ENCODE measurements at places on chromosomes 13 and 19.

DNA sequence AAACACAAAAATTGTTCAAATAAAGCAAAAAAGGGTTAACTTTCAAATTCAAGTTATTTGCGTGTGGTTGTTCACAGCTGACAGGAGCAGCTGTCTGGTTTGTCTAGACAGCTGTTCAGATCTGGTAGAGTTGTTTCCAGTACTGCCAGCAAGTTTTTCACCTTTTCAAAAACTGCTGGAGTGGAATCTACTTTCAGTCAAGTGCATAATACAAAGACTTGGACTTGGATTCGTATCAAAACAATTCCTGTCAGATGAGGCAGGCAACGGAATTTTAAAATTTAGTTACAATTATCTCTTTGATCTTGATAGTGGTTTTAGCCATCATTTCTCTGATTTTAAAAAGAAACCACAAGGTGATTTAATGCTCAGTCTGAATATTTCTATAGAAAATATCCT, 51.7 kb upstream of the EEF1AKMT1 start:
- DNase-seq, result no peak

DNA sequence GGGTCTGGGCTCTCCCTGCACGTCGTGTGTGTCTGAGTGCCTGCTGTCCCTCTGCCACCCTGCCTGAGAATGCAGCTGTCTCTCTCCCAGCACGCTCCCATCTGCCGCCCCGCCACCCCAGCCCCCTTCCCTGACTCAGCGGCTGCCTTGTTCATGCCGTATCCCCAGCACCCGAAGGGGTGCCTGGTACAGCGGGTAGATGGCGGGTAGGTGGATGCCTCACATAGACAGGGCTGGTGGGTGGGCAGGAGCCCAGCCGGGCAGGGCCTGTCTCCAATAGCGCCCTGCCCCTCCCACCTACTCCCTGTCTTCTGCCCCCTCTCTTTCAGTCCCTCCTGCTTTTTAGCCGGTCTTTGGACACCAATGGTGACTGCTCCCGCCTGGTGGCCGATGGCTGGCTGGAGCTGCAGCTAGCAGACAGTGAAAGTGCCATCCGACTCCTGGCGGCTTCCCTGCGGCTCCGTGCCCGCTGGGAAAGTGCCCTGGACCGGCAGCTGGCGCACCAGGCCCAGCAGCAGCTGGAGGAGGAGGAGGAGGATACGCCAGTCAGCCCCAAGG, 30.3 kb downstream of the DHX34 start:
- DNase-seq, result no peak

DNA sequence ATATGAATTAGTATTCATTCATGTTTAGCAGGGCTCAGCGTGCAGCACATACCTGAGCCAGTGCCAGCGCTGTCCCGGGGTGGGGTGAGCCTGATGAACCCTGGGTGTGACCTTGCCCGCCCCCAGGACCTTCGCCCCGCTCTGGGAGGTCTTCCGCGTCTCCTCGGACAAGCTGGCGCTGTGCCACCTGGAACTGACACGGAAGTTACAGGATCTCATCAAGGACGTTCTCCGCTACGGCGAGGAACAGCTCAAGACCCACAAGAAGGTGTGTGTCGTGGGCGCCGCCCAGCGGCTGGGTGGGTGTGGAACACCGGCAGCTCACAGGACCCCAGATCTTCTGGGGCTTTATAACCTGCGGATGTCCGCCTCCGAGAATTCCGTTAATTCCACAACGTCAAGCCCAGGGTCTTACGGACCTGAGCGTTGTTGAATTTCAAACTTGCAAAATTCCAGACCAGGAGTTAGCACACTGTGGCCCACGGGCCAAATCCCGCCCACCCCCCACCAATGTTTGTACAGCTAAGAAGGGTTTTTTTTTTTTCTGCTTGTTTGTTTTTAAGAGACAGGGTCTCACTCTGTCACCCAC, 15.4 kb downstream of the FCHO1 start:
- no peak for DNase-seq

GRCh38 chr13:39536274-39536673, 66.7 kb downstream of the LHFPL6 start:
- no peak for DNase-seq

Data from NK-92 treated with Interleukin-12 subunit alpha and Interleukin-12 subunit beta, amount 100 ng/mL, for 24 hours (cell line).